Esophagus squamous epithelium (tissue), 5 donors: ENCODE measurements at places on chromosomes 16 and 17. TPM values are rescaled to one million over a fixed set of nuclear protein-coding genes. Genes with fewer than 3 reads are reported as not detected.

Gene SLC25A10
- 23.3 TPM for total RNA-seq

Gene ARL4D
- 68.3 TPM for total RNA-seq

Gene COX6A2
- total RNA-seq, result not detected

Gene C1QTNF8
- not detected for total RNA-seq

Gene MT1M
- total RNA-seq, result 4.8 TPM

Gene TNP2
- not detected for total RNA-seq

DNA sequence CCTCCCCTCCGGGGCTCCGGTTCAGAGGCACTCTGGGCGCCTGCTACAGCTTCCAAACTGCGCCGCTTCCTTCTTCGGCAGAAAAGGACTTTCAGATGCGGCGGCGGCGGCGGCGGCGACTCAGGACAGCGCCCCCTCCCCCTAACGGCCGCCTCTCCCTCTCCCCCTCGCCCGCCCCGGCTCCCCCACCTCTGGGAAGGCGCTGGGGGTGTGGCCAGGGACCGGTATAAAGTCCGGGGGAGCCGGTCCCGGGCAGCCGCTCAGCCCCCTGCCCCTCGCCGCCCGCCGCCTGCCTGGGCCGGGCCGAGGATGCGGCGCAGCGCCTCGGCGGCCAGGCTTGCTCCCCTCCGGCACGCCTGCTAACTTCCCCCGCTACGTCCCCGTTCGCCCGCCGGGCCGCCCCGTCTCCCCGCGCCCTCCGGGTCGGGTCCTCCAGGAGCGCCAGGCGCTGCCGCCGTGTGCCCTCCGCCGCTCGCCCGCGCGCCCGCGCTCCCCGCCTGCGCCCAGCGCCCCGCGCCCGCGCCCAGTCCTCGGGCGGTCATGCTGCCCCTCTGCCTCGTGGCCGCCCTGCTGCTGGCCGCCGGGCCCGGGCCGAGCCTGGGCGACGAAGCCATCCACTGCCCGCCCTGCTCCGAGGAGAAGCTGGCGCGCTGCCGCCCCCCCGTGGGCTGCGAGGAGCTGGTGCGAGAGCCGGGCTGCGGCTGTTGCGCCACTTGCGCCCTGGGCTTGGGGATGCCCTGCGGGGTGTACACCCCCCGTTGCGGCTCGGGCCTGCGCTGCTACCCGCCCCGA, at the start of gene IGFBP4:
IGFBP4 (plus strand) TSS at position 255 of the 792 bp plus-strand sequence; CDS start at position 541, 286 bp downstream.
- H3K27me3 ChIP-seq, result no peaks in the 10 kb centered on the region
- H3K27ac ChIP-seq, result peak within 1 kb of the TSS; percentile 99
- H3K36me3 ChIP-seq, result no peaks in the 10 kb centered on the region

DNA sequence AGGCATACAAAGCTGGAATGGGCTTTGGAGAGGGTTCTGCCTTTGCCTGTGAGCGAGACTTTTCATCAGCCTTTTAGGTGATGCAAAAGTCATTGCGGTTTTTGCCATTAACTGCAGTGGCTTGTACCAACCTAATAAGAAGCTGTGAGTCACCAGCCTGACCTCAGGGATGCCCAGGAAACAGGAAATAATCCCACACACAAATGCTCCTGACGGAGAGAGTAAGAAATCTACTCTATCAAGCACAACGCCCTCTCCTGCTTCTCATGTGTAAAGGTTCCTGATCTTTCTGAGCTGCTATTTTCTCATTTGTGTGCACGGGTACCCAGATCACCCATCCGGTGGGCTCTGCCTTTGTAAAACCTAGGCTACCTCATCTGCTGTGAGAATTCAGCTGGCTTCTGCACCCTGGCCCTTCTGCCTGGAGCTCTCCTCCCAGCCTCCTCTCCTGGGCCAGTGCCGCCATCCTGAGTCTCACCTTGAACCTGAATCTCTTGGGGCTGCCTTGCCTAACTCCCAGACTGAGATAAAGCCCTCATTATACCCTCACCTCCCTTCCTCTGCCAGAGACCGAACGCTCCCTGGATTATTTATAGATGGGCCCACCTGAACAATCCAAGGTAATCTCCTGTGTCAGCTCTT, 299.7 kb downstream of the C16orf95 start:
- H3K4me3 ChIP-seq, result no peak overlapping the region
- no peaks in the 10 kb centered on the region for H3K36me3 ChIP-seq
- no peaks in the 10 kb centered on the region for H3K4me1 ChIP-seq
- no peaks in the 10 kb centered on the region for H3K27me3 ChIP-seq
- no peak overlapping the region for H3K27ac ChIP-seq
- DNase-seq, result no peak

- no peaks in the 10 kb centered on the region for H3K27me3 ChIP-seq
- no peak for DNase-seq
- H3K27ac ChIP-seq, result no peak overlapping the region
- H3K4me3 ChIP-seq, result no peak overlapping the region
- H3K4me1 ChIP-seq, result peaks cover 15% of the 10 kb centered on the region
Measured at GRCh38 chr17:82756166-82756565, 4.3 kb downstream of the TBCD start.

DNA sequence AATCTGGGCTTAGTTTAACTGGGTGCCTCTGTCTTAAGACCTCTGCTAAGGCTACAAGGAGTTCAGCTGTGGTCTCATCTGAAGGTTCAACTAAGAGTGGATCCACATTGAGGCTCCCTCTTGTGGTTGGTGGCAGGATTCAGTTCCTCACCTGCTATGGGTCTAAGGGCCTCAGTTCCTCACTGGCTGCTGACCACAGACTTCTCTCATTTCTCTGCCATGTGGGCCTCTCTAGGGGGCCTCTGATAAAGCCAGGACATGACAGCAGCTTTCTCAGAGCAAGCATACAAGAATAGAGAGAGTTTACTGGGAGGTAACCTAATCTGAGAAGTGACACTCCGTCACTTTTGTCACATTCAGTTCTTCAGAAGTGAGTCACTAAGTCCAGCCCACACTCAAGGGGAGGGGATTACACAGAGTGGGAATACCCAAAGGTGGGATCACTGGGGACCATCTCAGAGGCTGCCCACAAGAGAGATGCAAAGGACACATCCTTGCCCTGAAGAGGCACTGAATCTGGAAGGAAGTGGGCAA, 19.2 kb upstream of the ABAT start:
- no peak for DNase-seq
- no peak overlapping the region for H3K4me3 ChIP-seq
- no peak overlapping the region for H3K27ac ChIP-seq
- H3K27me3 ChIP-seq, result no peaks in the 10 kb centered on the region

DNA sequence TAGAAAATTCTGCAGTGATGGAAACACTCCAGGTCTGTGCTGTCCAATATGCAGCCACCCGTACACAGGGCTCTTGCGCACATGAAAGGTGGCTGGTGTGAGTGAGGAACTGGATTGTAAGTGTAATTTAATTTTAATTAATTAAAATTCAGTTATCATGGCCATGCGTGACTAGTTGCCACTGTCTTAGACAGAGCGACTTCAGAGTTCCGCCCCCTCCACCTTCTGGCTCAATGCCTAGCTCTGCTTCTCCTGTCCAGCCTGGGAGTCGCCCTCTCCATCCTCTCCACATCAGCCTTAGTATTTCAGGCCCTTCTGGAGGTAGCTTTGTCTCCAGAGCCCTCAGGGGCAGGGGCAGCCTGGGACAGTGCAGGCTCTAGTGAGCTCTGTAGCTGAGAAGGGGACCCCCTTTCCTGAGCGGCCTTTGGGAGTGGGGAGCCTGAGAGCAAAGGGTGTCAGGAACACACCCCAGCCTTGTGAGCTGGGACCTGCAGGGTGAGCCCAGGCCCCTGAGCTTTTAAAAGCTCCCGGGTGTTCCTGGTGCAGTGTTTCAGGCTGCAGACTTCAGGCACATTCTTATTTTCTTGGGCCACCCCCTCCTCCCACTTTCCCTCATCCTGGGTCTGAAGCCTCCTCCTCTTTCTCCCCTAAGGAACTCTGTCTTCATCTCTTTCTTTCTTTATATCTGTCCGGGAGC, 99.4 kb downstream of the IRF8 start:
- no peak for DNase-seq
- H3K27ac ChIP-seq, result no peak overlapping the region
- H3K4me1 ChIP-seq, result no peaks in the 10 kb centered on the region
- H3K27me3 ChIP-seq, result no peaks in the 10 kb centered on the region
